ENCODE measurements at places on chromosomes 11 and 22.

- no peak for DNase-seq
These were observed 15.9 kb downstream of the CCDC82 start for GRCh38 chr11:96373826-96374225.

DNA sequence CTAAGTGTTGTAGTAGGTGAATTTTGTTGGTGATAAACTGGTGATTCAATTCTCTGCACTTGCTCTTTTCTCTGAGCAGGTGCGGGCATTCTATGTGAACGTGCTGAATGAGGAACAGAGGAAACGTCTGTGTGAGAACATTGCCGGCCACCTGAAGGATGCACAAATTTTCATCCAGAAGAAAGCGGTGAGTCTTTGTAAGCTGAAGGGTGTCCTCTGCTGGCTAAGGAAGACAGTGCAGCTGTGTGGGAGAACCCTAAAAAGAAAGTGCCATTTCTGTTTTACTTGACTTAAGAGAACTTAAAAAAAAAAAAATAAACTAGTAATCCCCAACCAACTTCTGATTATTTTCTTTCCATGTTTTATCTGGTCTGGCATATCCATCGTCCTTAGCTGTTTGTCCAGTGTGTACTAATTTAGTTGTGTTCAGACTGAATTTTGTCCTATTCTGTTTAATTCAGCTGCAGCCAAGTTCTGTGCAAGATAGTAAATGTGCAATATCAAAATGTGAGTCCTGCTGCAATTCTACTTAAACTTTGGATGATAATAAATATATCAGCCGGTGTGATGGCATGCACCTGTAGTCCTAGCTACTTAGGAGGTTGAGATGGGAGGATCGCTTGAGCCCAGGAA, 29.6 kb downstream of the CAT start:
- peak; percentile 48 for DNase-seq

DNA sequence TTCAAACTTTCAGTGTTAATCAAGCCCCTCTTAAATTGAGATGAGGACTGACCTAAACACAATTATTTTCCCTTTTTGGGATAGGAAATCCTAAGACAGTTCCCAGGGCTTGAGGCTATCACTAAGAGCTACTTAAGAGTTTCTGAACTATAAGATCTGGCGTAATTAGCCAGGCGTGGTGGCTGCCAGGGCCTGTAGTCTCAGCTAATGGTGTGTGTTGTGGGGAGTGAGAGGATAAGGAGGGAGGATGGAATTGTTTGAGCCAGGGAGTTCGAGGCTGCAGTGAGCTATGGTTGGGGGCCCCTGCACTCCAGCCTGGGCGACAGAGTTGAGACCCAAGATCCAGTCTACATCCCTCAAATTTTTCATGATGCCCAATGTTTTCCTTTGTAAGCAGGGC, 23.5 kb upstream of the EXPH5 start:
- no peak for DNase-seq

DNA sequence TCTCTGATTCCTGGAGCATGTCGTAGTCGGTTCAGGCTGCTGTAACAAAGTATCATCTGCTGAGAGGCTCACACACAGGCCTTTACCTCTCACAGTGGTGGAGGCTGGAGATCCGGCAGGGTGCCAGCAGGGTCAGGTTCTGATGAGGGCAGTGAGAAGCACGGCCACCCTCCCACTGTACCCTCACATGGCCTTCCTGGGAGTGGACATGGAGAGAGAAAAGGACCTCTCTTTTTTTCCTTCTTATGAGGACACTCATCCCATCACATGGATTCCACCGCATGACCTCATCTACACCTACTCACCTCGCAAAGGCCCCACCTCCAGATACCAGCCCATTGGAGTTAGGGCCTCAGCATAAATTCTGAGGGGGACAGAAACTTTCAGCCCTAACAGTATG, 99.5 kb downstream of the BCR start:
- DNase-seq: no peak

DNA sequence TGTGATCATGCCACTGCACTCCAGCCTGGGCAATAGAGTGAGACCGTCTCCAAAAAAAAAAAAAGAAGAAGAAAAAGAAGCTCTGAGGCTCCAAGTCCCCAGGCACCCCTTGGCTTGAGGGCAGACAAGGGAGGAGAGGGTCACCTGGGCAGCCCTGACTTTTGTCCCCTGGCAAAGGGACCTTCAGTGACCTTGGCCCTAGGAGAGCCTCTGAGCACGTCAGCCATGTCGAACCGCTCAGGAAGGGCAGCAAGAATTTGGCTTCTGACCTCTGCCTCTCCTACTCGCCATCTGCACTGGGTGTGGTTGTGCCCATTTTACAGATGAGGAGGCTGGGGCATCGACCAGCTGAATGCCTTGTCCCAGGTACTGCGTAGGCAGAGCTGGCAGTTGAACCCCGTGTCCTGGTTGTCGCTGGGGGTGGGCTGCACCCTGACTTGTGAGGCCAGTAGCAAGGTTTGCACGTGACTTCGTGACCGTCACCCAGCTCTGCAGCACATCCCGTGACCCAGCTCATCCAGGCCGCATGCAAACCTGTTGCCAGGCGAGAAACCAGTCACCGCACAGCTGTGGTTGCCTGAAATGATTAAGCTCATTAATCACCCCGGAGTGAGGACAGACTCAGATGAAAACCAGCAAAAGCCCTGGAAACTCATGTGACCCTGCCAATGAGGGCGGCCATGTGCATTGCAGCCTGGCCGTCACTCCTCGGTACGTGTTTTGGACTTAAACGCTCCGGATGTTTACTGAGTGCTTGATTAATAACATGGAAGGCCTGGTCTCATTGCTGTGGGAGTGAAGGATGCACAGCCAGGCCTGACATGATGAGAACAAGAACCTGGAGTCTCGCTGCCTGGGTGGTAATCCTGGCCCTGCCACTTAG, 47.7 kb upstream of the PPP6R3 start:
- DNase-seq: peak; percentile 60
